ENCODE measurements at places on chromosomes 4 and X. TPM values are rescaled to one million over a fixed set of nuclear protein-coding genes. Genes with fewer than 3 reads are reported as not detected.

DNA sequence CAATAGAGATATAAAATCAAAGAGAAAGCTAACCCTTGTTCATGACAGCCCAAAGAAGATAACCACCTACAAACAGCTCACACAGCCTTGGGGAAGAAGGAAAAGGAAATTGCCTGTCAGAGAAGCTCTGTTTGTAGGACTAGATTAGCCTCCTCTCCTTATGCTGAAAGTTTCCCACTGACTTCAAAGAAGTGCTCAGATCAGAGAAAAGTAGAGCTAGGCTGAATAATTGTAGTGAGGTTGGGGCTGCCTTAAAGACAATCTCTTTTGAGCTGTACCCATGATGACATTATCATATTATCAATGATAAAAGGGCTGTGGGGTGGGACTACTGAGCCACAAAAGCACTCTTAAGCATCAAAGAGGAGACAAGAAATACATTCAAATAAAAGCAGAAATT is 223.0 kb upstream of the GALNT7 start:
- H3K4me1 ChIP-seq, result 0 out of 2 replicates have a peak, but pooled peaks cover 3% of the 10 kb centered on the region
- H3K4me3 ChIP-seq, result no peak overlapping the region
- H3K27ac ChIP-seq, result no peak overlapping the region
- no peaks in the 10 kb centered on the region for H3K36me3 ChIP-seq
- no peaks in the 10 kb centered on the region for H3K27me3 ChIP-seq

DNA sequence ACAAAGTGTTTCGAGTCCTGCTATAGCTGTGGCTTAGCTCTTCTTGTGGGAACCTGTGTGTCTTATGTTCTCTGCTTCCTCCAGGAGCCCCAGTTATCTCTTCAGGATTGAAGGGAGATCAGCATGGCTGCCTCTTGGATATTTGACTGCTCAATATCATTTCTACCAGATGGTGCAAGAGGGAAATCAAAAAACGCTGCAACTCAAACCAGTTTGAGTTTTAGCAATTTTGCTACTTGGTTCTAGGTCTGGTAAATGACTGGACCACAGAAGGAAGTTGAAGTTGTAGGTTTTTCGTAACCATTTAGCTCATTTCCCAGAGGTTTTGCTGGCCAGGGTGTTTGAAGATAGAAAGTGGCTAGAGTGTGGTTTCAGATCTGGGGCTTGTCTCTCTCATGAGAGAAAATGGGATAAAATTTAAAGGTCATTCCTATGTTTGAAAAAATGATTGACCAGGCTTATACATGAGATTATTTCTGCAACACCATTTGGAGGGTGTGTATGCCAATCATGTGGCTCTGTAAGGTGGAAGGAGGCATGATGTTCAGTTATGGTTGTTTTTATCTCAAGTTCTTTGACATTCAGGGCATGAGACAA is 210.4 kb downstream of the SPRY1 start:
- H3K4me3 ChIP-seq, result no peak overlapping the region
- H3K4me1 ChIP-seq, result no peaks in the 10 kb centered on the region
- DNase-seq, result no peak
- no peak overlapping the region for H3K27ac ChIP-seq
- no peaks in the 10 kb centered on the region for H3K36me3 ChIP-seq

Gene ASB9
- total RNA-seq, result 0.42 TPM

DNA sequence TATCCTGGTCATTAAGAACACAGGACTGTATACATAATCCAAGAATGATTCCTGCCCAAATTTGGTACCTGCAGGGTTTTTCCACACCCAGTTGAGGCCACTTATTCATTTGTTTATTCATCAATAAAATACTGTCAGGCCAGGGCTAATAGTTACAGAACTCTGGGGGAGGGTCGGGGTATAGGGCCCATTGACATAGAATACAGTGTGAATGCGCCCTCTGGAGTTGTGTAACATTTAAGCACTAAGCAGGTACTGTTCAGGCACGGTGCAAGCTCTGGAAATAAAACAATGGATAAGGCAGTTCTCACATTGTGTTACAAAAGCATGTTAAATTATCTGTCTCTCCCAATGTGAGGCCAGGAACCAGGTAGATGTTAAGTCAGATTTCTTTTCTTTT is 30.8 kb upstream of the LRBA start:
- peak overlapping the region; percentile 83 for H3K27ac ChIP-seq
- H3K36me3 ChIP-seq, result no peaks in the 10 kb centered on the region
- peak; percentile 81 for DNase-seq
- H3K27me3 ChIP-seq, result no peaks in the 10 kb centered on the region
- H3K4me1 ChIP-seq, result peaks cover 17% of the 10 kb centered on the region

Gene GAB3
- total RNA-seq, result 0.50 TPM

Gene JAKMIP1
- total RNA-seq, result 5.1 TPM

DNA sequence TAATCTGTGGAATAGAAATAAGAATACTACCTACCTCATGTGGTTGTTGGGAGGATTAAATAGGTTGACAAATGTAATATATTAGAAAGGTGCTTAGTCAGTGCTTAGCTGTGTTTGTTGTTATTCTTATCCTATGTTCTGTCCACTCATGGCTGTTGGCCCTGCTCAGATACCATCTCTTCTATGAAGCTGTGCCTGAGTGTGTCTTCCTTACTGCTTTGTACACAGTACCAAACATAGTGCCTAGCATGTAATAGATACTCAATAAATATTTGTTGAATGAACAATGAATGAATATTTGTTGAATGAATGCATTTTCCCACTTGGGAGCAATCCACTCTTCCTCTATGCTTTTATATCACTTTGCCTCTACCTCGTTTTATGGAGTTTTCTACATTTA is 57.2 kb downstream of the NHS start:
- no peak for DNase-seq
- H3K36me3 ChIP-seq, result no peaks in the 10 kb centered on the region
- H3K27ac ChIP-seq, result no peak overlapping the region
- no peaks in the 10 kb centered on the region for H3K27me3 ChIP-seq

DNA sequence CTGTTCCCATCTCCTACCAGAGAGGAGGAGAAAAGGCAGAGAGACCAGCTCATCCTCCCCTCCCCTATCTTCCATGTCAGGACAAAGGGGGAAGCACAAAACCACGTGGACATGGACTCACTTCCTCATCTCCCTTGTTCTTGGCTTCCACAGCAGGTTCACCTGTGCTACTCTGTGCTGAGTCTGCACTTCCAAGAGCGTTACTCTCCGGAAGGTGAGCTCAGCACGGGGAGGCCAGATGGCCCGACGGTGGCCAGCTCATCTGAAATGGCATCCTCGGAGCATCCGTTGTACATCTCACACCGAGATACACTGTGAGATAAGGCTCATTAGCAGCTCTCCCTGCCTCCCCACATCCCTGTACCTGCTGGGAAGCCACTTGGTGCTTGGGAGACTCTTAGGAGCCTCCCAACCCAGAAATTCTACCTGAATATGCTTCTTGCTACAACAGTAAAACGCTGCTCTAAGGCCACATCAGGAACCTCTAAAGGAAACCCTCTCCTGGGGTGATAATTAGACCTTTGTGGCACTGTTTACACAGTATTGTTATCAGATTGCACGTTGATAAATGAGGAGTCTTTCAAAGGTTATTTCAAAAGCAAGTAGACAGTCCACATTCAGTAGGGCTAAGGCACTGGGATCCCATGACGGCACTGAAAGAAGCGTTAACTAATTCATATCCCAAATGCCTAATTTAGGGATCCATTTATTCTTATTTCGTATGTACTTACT is 19.4 kb downstream of the LGI2 start:
- H3K36me3 ChIP-seq, result no peaks in the 10 kb centered on the region
- no peak overlapping the region for H3K27ac ChIP-seq
- H3K4me3 ChIP-seq, result no peak overlapping the region
- DNase-seq, result no peak

DNA sequence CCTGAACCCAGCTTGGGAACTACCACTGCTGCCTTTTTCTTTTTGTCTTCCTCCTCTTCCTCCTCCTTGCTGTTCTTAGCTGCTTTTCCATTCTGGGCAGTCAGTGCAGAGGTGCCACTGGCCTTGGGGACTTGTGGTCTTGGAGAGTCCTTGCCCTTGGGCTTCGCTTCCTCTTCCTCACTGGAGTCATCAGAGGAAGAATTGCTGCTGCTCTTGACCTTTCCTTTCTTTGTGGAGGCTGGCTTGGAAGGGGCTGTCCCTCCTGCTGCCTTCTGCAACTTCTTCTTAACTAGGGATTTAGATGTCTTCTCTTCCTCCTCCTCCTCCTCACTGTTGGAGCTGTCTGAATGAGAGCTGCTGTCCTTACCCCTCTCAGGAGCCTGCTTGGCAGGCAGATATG is 53.2 kb downstream of the FAM9B start:
- H3K4me3 ChIP-seq, result no peak overlapping the region
- H3K27me3 ChIP-seq, result no peaks in the 10 kb centered on the region
- H3K4me1 ChIP-seq, result no peaks in the 10 kb centered on the region
- H3K36me3 ChIP-seq, result no peaks in the 10 kb centered on the region
- no peak overlapping the region for H3K27ac ChIP-seq

Gene TLR3
- total RNA-seq, result 0.38 TPM

DNA sequence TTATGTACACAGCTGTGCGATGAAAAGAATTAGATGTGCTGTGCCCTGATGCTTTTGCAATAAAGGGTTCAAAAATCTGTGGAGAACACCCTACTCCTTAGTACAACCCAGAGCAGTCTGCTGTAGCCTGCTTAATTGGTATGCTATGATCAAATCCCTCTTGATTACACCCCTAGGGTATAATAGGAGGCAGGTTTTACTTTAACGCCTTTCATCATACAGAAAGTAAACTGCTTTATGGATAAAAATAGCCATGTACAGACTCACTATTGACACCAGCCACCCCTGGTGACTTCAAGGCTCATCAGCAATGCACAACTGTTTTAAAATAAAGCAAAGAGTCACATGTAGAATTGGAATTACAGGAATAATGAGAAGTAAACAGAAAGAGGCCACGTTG is 315.3 kb downstream of the DMD start:
- H3K27me3 ChIP-seq, result no peaks in the 10 kb centered on the region
- no peak for DNase-seq
- H3K36me3 ChIP-seq, result no peaks in the 10 kb centered on the region
- no peak overlapping the region for H3K27ac ChIP-seq
- no peak overlapping the region for H3K4me3 ChIP-seq

DNA sequence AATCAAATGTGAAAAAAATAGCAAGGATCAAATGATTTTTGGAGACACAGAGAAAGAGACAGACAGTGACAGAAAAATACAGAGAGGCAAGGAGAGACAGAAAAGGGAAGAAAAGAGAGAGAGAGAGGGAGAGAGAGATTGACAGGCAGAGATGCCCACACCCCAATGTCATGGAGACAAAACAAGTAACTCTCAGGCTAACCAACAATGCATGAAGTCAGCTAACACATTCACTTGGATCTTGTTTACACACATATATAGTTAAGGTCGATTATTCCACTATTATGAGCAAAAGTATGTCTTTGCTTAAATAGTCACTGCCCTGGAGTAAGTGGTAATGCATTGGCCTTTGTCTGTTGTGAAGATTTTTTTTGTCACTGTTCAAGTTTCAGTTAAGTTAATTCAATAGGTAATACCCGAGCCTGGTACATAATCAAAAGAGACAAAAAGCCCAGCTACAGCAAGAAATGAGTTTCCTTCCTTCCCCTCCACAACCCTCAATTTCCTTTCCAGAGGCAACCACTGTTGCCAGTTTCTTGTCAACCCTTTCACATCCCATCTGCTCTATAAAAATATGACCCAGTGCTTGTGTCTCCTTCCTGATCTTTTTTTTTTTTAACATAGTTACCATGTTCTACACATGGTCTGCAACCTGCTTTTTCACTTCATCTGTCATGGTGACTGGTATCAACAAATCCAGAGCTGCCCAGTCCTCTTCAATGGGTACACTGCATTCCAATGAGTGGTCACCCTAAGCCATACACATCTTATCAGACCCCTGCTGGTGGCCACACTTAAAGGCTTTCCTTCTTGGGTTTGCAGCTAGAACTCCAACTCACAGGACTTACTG is 52.1 kb downstream of the PROM1 start:
- DNase-seq, result no peak
- H3K36me3 ChIP-seq, result no peaks in the 10 kb centered on the region
- no peak overlapping the region for H3K4me3 ChIP-seq
- peak overlapping the region; percentile 79 for H3K27ac ChIP-seq
- no peaks in the 10 kb centered on the region for H3K27me3 ChIP-seq

Gene GAGE12E
- not detected for total RNA-seq

Gene CT45A1
- total RNA-seq, result not detected

- H3K27ac ChIP-seq, result no peak overlapping the region
- DNase-seq, result no peak
- H3K36me3 ChIP-seq, result no peaks in the 10 kb centered on the region
- H3K4me1 ChIP-seq, result 0 out of 2 replicates have a peak, but pooled peaks cover 10% of the 10 kb centered on the region
These were observed 10.0 kb downstream of the EPGN start for GRCh38 chr4:74318276-74318675.

GRCh38 chr4:61397174-61397573 is 197.0 kb downstream of the ADGRL3 start:
- no peaks in the 10 kb centered on the region for H3K27me3 ChIP-seq
- H3K36me3 ChIP-seq, result no peaks in the 10 kb centered on the region
- peaks cover 87% of the 10 kb centered on the region for H3K4me1 ChIP-seq
- peak overlapping the region; percentile 34 for H3K4me3 ChIP-seq

GRCh38 chr4:148962539-148963290 is 520.5 kb upstream of the NR3C2 start:
- no peak for DNase-seq
- no peak overlapping the region for H3K4me3 ChIP-seq
- no peak overlapping the region for H3K27ac ChIP-seq
- no peaks in the 10 kb centered on the region for H3K36me3 ChIP-seq

- H3K36me3 ChIP-seq, result no peaks in the 10 kb centered on the region
- no peak overlapping the region for H3K27ac ChIP-seq
- H3K4me1 ChIP-seq, result no peaks in the 10 kb centered on the region
- H3K27me3 ChIP-seq, result no peaks in the 10 kb centered on the region
- H3K4me3 ChIP-seq, result no peak overlapping the region
- DNase-seq, result peak; percentile 52
These were observed 268.6 kb upstream of the VCX start for GRCh38 chrX:7574325-7574724.

- peak; percentile 2 for DNase-seq
- H3K4me3 ChIP-seq, result no peak overlapping the region
- no peak overlapping the region for H3K27ac ChIP-seq
- peaks cover 13% of the 10 kb centered on the region for H3K4me1 ChIP-seq
- H3K36me3 ChIP-seq, result no peaks in the 10 kb centered on the region
These were observed 3.8 kb upstream of the ADH1B start for GRCh38 chr4:99324979-99325378.

GRCh38 chr4:151573474-151573873 is 164.5 kb downstream of the FHIP1A start:
- DNase-seq, result no peak
- H3K27me3 ChIP-seq, result no peaks in the 10 kb centered on the region
- no peak overlapping the region for H3K4me3 ChIP-seq
- H3K36me3 ChIP-seq, result 0 out of 2 replicates have a peak, but pooled peaks cover 5% of the 10 kb centered on the region
- no peaks in the 10 kb centered on the region for H3K4me1 ChIP-seq

Gene ERVMER34-1
- 30.9 TPM for total RNA-seq

Gene STK26
- total RNA-seq, result 123 TPM

Gene MAGEA2B
- 0.42 TPM for total RNA-seq

Gene PNMA6F
- 0.83 TPM for total RNA-seq

Gene ETNPPL
- total RNA-seq, result 1.5 TPM

- H3K27me3 ChIP-seq, result peaks cover 18% of the 10 kb centered on the region
- DNase-seq, result no peak
- H3K27ac ChIP-seq, result no peak overlapping the region
These were observed 5.1 kb downstream of the ADRA2C start for GRCh38 chr4:3771164-3771809.

GRCh38 chr4:16055471-16055870 is 28.4 kb downstream of the PROM1 start:
- H3K27ac ChIP-seq, result no peak overlapping the region
- H3K4me1 ChIP-seq, result no peaks in the 10 kb centered on the region
- no peaks in the 10 kb centered on the region for H3K36me3 ChIP-seq
- no peak for DNase-seq
- no peaks in the 10 kb centered on the region for H3K27me3 ChIP-seq

- H3K27ac ChIP-seq, result no peak overlapping the region
- no peaks in the 10 kb centered on the region for H3K4me1 ChIP-seq
- no peaks in the 10 kb centered on the region for H3K27me3 ChIP-seq
- no peak for DNase-seq
- no peak overlapping the region for H3K4me3 ChIP-seq
These were observed 681.9 kb upstream of the HS3ST1 start for GRCh38 chr4:12110627-12111026.

Gene GC
- 0.21 TPM for total RNA-seq

All from GM23338 (cell line).